Forelimb muscle (tissue), 1 donor: ENCODE measurements at places on chromosomes 7 and 10.

- no peak for DNase-seq
Measured at GRCh38 chr7:115135769-115136410, 214.0 kb downstream of the MDFIC start.

DNA sequence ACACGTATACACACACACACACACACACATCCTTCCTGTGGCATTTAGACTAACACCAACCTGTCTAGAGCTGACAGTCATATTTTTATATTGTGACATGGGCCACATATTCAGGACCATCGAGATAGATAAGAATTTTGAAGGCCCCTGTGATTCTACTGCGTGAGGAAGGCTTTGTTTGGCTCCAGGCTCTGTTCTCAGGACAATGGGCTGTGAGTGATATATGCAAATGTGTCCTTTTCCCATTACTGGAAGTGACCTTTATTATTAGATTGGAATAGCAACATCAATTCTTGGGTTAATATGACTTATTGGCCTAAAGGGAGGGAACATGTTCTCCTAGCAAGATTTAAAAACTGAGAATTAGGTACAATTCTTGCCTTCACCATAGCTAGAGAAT, 156.1 kb downstream of the SPAG6 start:
- DNase-seq, result no peak

GRCh38 chr10:102669206-102670064, 25.2 kb downstream of the TRIM8 start:
- no peak for DNase-seq

DNA sequence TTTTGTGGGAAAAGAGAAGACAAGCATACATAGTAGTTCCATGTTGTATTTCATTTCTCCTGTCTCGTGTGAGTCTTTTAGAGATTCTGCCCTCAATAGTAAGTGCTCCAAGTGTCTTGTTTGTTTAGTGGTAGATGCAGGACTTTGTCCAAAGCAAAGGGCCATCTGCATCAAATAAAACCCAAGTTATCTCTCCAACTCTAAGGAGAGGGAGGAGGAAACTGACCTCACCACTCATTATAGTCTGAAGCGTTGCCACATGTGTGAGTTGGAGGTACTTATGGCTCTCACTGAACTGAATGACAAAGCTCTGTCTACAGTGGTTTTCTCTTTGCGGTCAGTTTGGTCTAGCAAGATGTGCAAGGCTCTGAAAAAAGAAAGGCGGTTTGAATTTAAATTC, 272.6 kb downstream of the DOCK4 start:
- no peak for DNase-seq

- no peak for DNase-seq
Measured at GRCh38 chr7:92330835-92331438, 85.2 kb downstream of the ANKIB1 start.

DNA sequence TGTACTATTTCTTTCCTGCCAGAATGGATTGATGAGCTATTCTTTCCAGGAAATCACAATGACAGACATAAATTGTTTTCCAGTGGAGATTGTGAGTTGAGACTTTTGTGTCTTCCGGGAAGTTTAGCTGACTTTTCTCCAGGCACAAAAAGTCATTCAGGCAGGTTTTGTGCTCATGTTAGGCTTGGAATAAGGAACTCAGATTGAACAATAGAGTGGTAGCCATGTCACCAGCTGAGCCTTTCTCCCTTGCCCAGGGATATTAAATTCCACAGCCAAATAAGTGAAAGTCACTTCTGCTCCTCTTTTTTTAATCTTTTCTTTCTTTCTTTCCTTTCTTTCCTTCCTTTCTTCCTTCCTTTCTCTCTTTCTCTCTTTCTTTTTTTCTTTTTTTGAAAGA, 559.6 kb downstream of the GALNT17 start:
- DNase-seq, result no peak

- no peak for DNase-seq
Measured at GRCh38 chr10:117271427-117271826, 30.5 kb downstream of the SLC18A2 start.

- no peak for DNase-seq
Measured at GRCh38 chr10:82340166-82340565, 465.2 kb downstream of the NRG3 start.

DNA sequence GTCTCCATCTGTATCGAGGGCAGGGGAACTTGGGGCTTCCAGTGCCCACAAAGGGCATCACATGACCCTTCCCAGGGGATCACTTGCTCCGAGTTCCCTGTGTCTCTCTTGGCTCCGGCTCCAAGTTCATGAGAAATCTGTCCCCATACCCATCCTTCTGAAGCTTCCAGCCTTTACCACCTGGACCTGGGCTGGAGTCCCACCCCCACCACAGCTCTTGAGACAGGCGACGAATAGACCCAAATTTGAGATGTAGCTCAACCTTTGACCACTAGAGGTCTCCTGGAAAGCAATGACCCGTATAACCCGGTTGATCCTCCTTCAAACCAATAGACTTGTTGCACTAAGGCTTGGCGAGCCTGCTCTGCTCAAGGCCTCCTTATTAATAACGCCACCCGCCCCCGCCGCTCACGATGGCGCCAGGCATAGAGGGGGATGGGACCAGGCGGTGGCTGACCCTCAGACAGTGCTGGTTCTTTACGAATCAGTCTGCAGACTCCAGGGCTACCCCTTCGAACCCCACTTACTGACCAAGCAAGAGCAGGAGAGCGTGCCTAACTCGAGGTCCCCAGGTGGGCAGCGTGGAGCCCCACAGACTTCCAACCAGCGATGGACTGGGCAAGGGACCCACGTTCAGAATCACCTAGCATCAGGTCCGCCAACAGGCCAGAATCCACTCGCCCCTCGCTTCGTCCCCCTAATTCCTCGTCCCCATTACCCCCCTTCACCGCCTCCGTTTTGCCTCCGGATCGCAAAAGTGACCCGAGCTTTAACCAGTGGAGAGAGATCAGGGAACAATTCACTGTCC, 4.4 kb upstream of the ARID5B start:
- DNase-seq, result no peak

DNA sequence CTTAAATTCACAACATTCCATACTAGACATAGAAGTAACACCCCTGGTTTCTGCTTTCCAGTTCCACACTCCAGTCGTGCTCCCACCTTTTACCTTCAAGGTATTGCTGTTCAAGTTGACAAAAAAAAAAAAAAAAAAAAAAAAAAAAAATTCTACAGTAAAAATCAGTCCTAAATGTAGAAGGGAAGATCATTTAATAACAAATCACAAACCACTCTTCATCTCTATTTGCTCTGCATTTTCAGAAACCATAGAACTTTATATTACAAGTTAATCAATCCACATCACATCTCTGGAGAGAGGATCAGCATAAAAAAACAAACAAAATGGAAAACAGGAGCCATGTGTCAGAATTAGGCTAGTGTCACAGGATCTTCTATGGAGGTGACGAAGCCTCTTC, 206.3 kb upstream of the KLF14 start:
- no peak for DNase-seq

DNA sequence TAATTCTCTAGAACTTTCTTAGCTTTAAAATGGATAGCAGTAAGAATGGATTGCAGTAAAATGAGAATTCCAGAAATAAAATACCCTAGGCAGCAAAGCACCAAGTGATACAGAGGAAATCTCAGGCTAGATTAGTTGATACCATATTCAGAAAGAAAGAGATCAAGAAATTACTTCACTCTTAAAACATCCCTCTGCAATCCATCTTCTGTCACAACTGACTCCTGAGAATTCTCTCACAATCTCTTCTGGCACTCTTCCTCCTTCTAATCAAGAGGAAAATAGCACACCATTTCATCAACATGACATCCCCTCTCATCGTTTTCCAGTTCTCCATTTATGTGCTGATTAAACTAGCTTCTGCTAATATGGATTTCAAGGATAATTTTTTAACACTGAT, 42.2 kb upstream of the LAMB1 start:
- DNase-seq, result no peak

DNA sequence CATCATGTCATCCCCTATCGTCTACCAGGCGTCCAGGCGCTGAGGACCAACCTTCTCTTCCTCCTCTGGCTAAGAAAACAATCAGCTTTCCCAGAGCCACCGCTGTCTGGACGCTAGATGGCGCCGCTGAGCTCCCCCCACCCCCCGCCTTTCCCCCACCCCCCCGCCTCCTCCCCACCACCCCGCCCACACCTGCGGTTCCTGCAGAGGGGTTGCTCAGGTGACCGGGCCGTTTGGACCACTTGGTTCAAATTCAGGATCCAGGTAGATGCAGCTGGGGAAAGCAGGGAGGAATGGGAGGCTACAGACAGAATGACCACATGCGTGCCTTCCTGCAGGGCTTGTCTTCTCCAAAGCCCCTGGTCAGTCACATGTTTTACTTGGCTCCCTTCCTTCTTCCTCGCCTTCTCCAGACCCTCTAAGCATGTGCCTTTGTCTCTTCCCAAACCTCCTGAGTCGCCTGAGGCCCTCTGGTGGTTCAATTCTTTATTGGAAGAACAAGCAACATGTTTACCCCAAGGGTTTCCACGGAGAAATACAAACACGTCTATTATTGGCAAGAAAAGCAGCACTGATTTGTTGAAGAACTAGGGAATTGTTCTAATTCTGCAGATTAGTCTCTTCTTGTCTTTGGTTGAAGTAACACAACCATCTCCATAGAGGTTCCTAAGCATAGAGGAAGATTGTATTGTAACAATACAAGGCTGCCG, 24.7 kb downstream of the AOC1 start:
- DNase-seq, result peak; percentile 65

DNA sequence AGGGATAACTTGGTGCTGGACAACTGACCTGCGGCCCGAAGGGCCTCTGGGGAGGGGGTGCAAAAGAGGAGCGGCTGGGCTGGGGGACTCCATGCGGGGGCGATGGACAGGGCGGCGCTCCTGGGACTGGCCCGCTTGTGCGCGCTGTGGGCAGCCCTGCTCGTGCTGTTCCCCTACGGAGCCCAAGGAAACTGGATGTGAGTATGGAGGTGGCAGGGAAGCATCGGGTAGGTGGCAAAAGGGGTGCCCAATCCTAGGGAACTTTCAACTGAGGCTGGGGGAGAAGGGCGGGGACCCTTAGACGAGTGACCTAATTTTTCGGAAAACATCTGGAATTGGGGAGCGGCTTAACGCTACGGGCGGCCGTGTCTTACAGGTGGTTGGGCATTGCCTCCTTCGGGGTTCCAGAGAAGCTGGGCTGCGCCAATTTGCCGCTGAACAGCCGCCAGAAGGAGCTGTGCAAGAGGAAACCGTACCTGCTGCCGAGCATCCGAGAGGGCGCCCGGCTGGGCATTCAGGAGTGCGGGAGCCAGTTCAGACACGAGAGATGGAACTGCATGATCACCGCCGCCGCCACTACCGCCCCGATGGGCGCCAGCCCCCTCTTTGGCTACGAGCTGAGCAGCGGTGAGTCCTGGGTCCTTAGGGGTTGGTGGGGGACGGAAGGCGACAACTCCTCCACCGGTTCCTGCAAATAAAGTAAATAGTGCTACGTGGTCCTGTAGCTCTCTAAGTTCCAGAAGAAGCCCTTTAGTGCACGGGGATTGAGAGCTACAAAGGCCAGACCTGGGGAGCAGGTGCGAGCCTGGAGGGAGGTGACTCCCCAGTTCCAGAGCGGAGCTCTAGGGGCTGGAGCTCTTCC, 622 bp downstream of the WNT16 start:
- no peak for DNase-seq

GRCh38 chr10:30432622-30433305, 1.2 kb upstream of the MAP3K8 start:
- no peak for DNase-seq

DNA sequence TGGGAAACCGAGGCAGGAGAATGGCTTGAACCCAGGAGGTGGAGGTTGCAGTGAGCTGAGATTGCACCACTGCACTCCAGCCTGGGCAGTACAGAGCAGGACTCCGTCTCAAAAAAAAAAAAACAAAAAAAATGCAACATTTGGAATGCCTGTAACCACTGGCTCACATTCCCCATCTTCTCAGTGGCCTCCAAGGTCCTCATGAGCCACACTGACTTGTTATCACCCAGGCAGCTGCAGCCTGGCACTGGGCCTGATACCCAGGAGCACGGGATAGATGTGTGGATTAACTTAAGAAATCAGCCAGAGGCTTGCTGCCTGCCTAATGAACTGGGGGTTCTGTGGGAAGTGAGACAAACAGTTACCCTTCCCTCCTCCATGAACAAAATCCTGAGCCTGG, 23.0 kb downstream of the JCAD start:
- DNase-seq, result no peak

GRCh38 chr7:88455696-88456095, 149.0 kb upstream of the STEAP4 start:
- no peak for DNase-seq

DNA sequence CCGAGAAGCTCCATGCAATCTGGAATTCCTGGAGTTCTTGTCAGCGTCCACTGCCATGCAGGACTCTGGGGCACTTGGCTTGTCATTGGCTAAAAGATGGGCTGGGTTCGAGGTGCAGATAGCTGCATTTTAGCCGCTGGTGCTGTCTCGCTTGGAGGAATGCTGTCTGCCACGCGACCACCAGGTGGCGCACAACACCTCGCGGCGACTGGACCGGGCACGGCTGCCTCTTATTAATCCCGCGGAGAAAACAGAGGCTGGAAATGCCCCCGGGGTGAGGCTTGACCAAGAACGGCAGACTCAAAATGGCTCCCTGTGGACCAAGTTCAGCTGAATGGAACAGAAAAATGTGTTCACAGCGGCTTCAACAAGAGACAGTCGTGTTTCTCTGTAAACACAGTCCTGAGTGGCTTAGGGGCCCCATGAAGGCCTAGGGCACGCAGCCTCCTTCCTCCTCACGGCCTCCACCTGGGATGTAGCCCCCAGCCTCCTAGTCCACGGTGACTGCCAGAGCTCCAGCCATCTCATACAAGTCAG, 46.2 kb downstream of the AOC1 start:
- DNase-seq, result no peak

- no peak for DNase-seq
Measured at GRCh38 chr7:31175672-31176071, 123.6 kb downstream of the ADCYAP1R1 start.

- no peak for DNase-seq
Measured at GRCh38 chr7:88280801-88281200, 25.9 kb downstream of the STEAP4 start.

DNA sequence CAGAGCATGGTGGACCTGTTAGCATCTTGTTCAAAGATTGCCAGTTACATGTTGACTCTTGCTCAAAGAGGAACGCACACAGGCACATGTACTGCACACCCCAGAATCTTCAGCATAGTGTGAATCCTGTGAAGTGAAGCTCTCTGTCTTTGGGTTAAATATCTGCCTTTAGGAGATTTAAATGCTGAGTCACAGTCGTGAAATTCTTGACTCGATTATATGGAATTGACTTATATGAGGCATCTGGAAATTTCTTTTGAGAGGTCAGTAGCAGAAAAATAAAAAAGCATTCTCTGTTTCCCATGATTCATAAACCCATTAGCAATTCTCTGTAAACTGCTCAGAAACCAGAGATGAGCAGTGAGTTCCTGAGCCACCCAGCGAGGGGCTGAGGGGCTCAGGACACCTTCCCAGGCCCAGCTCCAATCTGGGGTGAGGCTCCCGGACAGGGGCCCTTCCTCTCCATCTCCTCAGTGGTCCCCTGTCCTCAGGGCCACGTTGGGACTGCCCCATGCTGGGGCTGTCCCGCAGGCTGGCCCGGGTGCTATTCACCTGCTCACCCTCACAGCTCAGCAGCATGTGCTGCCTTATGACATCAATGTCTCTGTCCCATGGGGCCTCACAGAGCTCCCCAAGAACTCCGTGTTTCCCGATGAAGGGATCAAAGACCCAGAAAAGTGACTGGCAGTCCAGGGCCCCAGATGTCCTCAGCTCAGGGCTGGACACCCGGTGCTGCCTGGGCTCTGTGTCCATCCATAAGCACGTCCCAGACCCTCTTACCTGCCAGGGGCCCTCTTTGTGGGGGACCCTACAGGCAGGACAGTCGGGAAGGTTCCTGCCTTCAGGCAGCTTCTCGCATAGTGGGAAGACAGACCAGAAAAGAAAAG, 50.0 kb upstream of the INSIG1 start:
- no peak for DNase-seq
